Activated T-cell treated with anti-CD3 and anti-CD28 coated beads, Interleukin-2, amount 50 U/mL, for 1 hour (primary cell): ENCODE measurements at places on chromosomes 6 and 20.

GRCh38 chr6:152993431-152993830 lies 9.1 kb downstream of the MTRF1L start:
- no peak for DNase-seq

DNA sequence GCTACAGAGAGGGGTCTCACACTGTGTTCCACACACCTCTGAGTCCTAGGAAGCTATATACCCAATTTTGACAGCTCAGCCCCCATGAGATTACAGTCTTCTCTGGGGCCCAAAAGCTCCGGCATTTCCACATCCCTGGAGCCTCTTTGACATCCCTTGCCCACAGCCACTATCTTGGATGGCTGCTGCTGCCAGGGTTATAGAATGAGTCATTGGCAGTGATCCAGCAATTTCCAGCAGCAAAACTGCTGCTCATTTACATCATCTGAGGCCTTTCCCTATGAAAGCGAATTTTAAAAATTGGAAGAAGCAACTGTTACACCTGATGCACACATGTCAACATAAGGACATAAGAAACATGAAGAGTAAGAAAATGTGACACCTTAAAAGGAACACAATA lies 590.7 kb downstream of the MEI4 start:
- DNase-seq, result no peak

DNA sequence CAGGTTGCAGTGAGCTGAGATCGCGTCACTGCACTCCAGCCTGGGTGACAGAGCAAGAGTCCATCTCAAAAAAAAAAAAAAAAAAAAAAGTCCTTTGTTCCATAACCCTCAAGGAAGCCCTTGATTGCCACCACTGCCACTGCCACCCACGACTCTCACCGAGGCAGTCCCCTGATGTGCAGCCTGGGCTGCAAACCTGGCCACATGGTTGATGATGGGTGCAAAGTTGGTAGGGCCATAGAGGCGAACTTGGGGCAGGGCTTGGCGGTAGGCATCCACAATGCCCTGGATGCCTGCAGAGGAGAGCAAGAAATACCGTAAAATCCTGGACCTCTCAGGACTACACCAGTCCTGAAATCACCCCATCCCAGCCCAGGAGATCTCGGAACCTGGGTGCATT lies 11.5 kb downstream of the SPAG4 start:
- DNase-seq, result no peak

DNA sequence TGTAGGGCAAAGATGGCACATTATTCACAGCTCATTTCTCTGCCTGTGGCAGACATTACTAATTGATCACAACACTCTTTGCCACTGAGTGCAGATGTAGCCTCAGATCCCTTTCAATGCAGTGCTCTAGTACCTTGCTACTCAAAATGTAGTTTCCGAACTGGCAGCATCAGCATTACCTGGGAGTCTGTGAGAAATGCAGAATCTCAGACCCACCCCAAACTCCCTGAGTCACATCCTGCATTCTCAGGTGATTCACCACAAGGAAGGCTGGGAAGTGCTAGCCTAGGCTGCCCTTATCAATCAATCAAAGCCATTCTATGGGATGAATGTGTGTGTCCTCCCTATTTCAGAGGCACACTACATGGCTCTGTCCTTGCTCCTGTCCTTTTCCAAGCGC lies 58.5 kb downstream of the PCNA start:
- no peak for DNase-seq

DNA sequence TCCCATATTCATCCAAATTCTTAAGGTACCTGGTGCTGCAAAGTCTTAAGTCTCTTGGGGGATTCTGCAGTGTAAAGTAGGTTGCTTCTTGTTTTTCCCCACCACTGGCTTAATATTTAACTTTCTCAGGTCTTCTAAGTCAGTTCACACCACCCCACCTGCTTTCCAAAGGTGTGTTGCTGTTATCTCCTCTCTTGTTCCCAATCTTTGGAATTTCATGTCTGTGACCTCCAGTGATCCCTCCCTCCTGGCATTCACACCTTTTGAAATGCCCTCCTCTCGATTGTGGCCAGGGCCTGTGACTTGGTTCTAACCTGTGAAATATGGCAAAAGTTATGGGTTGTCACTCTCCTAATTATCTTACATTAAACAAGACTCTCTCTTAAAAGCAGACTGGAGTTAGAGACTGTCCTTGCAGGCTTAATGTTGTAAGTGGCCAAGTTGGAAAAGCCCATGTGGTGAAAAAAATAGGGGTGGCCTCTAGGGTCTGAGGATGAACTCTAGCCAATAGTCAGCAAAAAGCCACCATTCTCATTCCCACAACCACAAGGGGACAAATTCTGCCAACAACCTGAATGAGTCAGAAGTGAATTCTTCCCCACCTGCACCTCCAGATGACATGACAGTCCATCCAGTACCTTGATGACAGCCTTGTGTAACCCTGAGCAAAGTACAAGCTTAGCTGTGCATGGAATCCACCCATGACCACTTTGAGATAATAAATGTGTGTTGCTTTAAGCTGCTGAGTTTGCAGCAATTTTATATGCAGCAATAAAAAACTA lies 45.1 kb downstream of the ADGRF1 start:
- no peak for DNase-seq

GRCh38 chr20:59603781-59604541 lies at the start of gene PHACTR3:
TSS of gene PHACTR3 (plus strand) at chr20:59604540. CDS start at chr20:59605015, 475 bp downstream.
- no peak for DNase-seq

GRCh38 chr6:33856031-33856590 lies 52.3 kb upstream of the MLN start:
- no peak for DNase-seq

DNA sequence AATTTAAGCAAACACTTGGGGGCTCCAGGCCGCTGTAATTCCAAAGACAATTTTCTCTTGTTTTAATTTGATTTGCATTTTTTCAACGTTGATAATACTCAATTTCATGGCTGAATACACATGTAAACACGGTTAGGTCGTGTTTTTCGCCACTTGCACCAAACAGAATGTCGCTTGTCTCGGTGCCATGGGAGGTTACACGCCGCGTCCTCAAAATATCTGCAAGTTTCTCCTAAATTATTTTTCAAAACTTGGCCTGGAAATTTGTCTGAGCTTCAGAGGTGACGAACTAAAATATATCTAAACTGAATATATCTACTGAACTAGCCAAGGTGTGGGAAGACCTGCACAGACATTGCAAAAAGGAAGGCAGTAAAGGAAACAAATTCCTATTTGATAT lies 15.0 kb downstream of the FOXA2 start:
- DNase-seq, result no peak

GRCh38 chr20:58544891-58545290 lies 29.7 kb upstream of the APCDD1L start:
- DNase-seq, result no peak

DNA sequence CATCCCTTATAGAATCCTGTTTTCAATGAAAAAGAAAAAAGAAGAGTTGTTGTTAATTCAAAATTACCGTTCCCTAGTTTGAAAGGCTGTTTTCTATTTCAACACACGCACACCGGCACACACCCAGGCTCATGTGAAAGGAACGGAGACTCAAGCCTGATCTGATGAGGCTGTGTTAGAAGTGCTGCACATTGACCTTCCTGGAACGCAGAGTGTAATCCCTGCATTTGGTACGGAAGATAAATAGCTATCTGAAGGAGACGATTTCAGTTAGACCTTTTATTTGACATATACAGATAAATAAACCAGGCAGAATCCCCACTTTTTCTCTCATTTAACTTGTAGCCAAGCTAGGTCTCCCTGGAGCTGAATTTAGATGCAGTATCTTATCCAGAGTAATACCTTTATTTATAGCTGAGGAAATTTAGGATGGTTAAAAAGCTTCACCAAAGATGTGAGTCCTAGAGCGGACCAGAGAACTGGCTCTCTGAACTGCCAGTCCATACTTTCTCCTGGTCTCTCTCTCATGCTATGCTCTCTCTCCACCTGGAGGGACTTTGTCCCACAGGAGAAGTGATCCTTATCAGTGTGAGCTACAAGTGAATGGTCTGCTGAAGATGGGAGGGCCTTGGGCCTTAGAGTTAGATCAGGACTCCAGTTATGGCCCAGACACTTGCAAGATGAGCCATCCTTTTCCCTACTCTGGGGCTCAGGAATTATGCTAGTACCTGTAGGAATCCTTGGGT lies 30.6 kb downstream of the MAP3K4 start:
- DNase-seq, result no peak

- no peak for DNase-seq
Observed at GRCh38 chr6:147633191-147633590, 124.7 kb downstream of the SAMD5 start.

- DNase-seq, result no peak
Observed at GRCh38 chr6:36970892-36971842, 14.8 kb downstream of the MTCH1 start.

DNA sequence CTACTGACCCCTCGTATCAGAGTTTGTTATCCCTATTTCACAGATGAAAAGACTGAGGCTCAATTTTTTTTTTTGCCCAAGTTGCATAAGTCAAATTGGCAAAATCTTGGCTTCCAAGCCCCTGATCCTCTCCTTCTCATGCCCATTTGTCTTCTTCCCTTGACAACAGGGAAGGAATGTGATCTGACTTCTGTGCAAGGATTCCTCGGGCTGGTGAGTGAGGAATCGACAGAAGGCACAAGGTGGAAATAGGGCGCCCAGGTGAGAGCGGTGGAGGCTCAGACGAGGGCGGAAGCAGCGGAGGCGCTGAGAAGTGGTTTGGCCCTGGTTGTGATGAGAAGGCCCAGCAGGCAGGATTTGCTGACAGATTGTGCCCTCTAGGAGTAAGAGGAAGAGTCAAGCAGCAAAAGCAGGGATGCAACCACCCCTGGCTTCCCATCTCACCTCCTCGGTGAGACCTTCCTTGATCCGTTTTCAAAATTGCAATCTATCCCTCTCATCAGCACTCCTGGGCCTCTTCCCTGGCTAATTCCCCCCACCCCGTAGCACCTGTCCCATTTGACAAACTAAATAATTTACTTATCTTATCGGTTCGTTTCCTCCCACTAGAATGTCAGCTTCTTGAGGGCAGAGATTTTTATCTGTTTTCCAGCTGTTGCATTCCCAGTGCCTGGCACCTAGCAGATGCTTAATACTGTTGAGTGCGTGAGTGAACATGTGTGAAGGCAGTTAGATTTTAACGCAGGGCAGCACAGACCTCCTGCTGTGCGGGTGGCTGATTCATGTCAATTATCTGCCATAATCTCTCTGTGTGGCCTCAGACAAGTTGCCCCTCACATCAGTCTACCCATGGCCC lies 3.7 kb upstream of the SIRPA start:
- no peak for DNase-seq

- DNase-seq, result no peak
Observed at GRCh38 chr6:35330541-35331119, 11.7 kb upstream of the PPARD start.

GRCh38 chr6:7126754-7127153 lies 19.0 kb downstream of the RREB1 start:
- DNase-seq, result no peak

GRCh38 chr6:108247965-108248536 lies 12.8 kb downstream of the SNX3 start:
- no peak for DNase-seq

GRCh38 chr6:21942897-21943296 lies 349.3 kb downstream of the SOX4 start:
- DNase-seq, result no peak

DNA sequence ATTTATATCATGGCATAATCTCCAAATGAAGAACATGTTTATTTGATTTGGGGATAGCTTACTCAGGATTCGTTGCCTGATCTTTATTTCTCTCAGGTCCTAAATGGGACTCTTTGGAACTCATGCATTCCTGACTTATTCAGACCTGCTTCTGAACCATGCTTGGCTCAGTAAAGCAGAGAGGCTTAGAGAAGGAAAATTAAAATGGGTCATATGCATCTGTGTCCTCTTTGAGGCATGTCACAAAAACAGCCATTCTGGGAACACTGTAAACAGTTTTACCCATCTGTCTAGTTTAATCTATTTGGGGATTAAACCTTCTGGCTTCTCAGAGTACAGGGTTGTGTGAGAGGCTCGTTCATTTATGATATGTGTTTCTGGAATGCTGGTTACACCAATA lies 1017.3 kb downstream of the KIF16B start:
- no peak for DNase-seq

DNA sequence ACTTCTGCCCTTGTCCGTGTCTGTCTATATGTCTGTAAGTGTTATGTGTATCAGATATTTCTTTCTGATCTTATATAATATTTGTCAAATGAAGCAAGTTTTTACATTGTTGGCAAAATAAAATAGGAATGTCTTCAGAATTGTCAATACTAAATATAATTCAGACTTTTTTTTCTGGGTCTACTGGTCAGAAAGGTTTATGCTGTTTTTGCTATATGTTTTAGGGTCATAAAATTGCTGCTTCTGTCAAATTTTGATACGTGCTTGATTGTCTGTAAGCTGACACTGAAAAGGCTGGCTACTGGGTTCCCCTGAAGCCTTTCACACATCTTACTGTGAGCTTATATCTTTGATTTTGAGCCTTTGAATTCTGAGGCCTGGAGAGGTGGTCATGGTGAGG lies 20.1 kb downstream of the LGSN start:
- no peak for DNase-seq

DNA sequence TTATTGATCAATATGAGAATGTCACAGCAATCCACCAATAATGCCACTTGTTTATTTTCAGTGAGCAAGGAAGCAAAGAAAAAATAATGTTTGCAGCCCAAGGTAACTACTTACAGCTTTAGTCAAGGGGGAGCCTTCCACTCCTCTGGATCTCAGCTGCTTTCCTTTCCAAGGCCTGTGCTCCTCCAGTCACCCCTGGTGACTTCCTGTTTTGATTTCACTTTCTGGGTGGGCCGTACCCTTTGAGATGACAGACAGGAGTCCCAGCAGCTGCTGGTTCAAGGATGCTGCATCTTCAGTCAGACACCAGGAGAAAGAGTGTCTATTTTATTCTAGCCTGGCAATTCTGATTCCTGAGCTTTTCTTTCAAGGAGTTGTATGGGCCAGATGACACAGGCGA lies 5.6 kb upstream of the VNN2 start:
- peak; percentile 30 for DNase-seq

GRCh38 chr6:42041481-42042053 lies 8.8 kb upstream of the TAF8 start:
- peak; percentile 19 for DNase-seq

- DNase-seq, result no peak
Observed at GRCh38 chr6:82785206-82785605, 280.4 kb downstream of the UBE3D start.

DNA sequence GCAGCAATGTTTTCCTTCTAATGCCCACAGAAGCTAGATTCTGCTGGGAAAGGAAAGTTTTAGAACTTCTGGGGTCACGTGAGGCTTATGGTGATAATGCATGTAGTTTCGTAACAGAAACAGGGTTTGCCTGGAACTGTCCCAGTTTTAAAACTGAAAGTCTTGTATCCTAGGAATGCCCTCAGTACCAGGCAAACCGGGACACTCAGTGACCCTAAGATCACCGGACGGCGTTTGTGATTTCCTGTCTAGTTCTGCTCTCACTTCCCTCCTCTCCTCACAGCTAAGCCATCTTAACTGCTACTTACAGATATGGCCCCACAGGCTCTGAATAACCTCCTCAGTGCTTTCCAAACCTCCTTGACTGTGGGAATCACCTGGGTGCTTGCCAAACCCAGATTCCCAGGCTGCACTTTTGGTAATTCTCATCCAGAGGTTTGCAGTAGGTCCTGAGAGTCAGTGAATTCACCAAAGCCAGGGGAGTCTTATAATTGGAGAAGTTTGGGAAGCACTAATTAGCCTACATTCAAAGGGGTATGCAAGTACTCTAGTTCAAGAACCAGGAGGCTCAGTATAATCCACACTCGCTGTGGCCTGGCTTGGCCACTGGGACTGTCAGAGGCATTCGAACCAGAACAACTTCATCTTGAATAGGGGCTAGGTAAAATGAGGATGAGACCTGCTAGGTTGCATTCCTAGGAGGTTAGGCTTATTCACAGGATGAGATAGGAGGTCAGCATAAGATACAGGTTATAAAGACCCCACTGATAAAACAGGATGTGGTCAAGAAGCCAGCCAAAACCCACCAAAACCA lies 231.6 kb upstream of the MYLIP start:
- no peak for DNase-seq

GRCh38 chr6:41464019-41464418 lies 82.2 kb upstream of the FOXP4 start:
- DNase-seq, result no peak
